ENCODE measurements at places on chromosomes 6 and 20.

DNA sequence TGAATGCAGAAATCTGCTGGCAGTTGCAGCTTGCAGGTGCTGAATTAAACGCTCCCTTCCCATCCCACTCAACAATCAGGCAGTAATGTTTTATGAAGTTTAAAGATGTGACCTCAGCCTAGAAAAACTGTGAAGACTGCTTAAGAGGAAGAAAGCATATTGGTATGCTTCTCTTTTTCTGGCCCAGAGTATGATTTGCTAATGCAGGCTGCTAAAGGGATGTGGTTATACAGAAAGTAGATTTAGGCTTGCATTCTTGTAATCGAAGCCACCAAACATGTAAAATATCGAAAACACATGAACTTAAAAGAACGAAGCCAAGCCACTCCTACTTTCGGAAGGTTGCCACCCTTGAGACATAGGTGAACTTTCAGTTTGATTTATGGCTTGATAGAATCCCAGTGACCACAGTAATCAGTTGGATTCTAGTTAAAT is 40.7 kb downstream of the MAP3K5 start:
- no peak for DNase-seq

- no peak for DNase-seq
Observed at GRCh38 chr6:62740596-62740995, 454.6 kb upstream of the KHDRBS2 start.

- DNase-seq = no peak
Observed at GRCh38 chr6:25197111-25197510, 82.1 kb upstream of the CARMIL1 start.

- DNase-seq = no peak
Observed at GRCh38 chr6:26121141-26122004, 34.1 kb downstream of the HFE start.

DNA sequence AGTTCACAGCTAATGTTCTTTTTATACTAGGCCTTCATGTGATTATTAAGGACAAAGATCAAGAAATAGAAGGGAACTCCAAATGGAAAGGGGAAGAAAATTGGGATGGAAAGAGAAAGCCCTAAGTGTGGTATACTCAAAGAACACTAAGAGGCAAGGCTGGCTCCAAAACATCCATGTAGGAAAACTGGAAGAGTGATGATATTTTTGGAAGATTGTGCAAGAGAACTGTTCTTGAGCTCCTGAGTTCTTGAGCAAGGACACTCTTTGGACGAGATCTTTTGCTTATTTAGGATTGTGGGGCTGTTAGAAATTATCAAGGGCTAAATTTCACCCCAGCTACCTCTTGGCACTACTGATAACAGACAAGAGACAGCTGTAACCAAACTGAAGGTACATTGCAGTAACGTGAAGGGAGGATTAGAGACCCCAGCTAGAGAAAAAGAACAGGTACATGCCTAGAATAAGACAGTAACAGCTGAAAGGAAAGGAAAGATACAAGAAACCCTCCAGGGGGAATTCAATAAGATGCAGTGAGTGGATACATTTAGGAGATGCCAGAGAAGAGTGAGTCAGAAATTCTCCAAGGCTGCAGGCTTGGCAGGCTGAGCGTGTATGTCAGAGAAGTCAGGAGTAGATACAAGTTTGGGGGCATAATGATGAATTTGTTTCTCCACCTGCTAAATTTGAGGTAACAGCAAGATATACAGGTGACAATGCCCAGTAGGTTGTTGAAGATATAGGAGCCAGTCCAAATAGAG is 69.7 kb downstream of the CBLN4 start:
- DNase-seq = no peak

DNA sequence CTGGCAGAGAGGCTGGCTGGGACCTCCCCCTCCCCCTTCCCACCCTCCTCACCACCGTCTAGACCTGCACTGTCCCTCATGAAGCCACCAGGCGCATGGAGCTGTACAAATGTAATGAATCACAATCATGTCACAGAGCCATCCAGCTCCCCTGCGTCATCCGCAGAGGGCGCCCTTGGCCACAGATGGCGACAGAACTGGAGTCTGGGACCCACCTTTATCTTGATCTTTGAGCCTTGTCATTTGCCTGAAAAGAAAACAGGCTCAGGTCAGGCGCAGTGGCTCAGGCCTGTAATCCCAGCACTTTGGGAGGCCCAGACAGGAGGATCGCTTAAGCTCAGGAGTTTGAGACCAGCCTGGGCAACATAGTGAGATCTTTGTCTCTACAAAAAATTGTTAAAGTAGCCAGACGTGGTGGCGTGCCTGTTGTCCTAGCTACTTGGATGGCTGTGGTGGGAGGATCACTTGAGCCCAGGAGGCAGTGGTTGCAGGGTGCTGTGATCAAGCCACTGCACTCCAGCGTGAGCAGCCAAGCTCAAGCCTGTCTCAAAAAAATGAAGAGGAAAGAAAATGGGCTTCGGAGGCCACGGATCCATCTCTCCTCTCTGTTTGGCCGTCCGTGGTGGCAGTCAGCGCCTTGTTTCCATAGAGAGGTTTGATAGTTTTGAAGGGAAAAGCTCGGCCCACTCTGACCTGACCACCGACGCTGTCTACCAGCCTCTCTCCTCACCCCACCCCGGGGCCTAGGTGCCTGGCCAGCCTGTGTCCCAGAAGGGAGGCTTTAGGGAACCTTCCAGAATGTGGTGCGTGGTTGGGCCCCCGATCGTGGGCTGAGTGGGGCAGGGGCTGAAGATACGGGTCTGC is 6.2 kb downstream of the COL9A3 start:
- DNase-seq = no peak

- peak; percentile 60 for DNase-seq
Observed at GRCh38 chr6:31400467-31401289, 2.7 kb upstream of the MICA start.

DNA sequence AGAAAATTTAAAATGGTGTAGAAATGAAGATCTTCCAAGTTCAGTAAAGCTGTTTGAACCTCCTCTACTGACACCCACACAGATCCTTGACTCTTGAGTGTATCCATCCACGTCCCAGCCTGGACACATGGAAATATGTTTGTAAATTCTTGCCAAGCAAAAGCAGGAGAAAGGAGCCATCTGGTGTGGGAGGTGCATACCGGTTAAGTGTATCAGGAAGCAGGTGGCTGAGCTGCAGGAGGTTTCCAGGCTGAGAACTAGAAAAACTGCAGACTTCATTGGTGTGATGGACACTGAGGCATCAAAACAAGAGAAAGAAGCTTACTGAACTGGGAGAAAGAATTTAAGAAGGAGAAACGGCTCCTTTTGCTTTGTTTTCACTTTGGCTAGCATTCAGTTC is 229.9 kb upstream of the GRIK2 start:
- no peak for DNase-seq

- DNase-seq = no peak
Observed at GRCh38 chr6:161446296-161446925, 172.6 kb upstream of the AGPAT4 start.

DNA sequence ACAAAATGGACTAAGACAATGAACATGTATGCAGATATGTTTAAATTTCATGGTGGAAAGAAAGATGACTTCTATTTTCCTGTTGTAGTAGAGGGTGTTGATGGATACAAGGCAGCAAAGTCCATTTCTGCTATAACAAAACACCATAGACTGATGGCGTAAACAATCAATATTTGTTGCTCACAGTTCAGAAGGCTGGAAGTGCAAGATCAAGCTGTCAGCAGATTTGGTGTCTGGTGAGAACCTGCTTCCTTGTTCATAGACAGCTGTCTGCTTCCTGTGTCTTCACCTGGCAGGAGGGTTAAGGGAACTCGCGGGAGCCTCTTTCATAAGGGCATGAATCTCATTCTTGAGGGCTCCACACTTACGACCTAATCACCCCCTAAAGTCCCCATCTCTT is 83.0 kb upstream of the ELOVL5 start:
- no peak for DNase-seq

GRCh38 chr6:89352278-89353117 is at the start of gene UBE2J1:
UBE2J1 (minus strand) TSS chr6:89352722; CDS start chr6:89352569, 153 bp downstream.
- peak; percentile 52 for DNase-seq

DNA sequence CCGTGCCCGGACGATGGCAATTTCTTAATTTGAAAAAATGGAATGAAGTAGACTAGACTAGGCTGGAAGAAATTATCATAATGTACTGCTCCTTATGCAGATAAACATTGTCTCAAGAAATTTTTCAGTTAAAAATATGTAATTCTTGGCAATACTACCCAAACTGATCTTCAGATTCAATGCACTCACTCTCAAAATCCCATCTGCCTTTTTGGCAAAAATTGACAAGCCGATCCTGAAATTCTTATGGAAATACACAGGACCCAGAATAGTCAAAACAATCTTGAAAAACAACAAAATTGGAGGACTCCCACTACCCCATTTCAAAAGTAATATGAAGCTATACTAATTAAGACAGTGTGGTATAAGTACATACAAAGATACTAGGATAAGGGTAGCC is 19.0 kb downstream of the SLC23A2 start:
- DNase-seq = no peak

DNA sequence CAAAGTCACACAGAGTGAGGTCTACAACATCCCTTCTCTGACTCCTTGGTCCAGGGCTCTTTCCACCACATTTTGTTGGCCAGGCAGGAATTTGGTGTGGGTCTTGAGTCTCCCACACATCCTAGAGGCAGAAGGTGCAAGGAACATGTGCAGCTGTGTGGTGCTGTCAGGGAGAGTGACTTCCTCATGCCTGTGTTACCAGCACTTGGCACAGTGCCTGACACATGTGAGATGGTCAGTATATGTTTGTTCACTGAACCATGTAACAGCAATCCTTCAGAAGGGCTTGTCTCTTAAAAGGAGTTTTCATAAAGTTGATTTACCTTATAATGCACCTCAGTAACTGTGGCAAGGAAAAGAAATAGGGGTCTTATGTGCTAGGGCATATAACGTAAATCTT is 168.5 kb downstream of the CDC5L start:
- DNase-seq = no peak

- DNase-seq = no peak
Observed at GRCh38 chr6:36777801-36778200, 61.4 kb downstream of the CPNE5 start.

DNA sequence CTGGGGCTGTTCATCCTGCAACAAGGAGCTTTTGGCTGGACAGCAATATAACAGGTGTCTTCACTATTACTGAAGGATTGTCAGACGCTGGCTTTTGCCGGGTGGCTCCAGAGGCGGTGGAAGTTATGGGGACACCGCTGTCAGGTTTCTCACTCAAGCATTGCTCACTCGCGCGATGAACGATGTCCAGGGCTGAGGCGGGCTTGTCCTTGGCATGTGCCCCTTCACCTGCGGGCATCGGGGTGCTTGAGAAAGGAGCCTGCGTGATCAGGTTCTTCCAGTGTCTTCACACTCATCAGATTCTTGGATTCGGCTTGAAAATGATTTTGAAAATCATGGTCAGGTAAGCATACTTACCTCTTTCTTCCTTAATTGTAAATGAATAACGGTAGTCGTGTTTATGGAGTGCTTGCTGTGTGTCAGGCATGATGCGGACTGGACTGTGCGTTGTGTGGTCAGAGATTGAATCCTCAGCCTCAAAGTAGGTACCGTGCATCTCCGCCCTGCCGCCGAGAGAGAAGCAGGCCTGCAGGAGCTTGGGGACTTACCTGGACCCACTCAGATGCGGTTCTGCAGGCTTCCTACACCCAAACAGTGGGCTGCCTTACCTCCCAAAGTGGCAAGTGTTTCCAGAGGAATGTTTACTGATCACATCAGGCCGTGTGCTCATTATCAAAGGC is 18.3 kb upstream of the PYGB start:
- no peak for DNase-seq

GRCh38 chr6:137868721-137869548 is 1.9 kb downstream of the TNFAIP3 start:
- DNase-seq = no peak

DNA sequence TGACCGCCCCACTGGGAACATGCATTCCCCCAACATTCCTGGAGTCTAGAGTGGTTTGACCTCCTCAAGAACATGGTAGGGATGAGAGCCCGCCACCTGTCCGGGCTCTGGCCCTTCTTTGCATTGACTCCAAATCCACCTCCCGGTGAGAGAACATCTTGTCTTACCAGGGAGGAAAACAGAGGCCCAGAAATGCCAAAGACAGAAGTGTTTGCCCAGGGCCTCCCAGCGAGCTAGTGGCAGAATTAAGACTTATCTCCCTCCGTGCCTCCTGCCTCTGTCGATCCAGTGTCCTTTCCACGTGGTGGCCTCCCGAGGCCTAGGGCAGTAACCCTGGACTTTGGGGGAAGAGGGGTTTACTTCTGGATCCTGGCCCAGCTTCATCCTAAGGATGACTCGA is 134.8 kb downstream of the JPH2 start:
- DNase-seq = no peak

GRCh38 chr6:41663568-41663967 is 25.3 kb downstream of the MDFI start:
- DNase-seq = no peak

DNA sequence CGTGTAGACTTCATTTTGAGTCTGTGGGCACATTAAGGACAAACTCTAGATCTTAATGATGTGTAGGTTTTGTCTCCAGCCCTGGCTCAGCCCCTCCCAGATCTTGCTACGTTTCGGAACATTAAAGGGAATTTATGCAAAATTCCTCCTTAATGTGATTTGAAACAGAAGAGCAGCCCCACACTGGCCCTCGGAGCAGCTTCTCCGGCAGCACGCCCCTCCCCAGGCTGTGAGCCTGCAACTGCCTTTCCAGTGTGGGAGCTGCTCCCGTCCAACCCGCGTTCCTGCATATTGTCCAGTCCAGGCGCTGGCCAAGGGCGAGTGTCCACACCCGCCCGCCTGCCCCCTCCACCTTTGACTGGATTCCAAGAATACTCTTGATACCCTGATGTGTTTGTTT is 257.2 kb downstream of the TAF4 start:
- no peak for DNase-seq

DNA sequence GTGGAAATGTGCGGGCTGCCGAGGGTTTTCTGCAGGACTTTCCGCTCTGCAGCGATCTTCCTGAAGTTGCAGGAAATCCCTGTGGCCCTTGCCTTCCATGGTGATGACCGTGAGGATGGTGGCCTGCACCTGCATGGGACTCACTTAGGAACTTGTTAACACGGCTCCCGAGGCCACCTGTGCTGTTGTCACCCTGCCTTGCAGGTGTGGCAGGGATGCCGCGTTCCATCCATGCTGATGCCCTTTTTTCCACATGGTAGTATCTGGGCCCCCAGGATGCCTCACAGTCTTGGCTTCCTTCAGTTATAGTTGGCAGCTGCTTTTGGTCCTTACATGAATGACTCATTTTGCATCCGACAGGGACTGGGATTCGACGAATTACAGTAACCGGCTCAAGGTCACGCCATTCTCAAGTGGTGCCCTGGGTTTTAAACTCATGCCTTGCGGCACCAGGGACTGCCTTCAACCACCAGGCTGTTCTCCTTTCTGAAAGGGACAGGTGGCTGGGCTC is 37.2 kb downstream of the SYNJ2 start:
- DNase-seq = no peak

Measured in stimulated activated CD8-positive, alpha-beta memory T cell treated with anti-CD3 and anti-CD28 coated beads, Interleukin-2, amount 100 ng/mL, for 1 hour (primary cell).